ENCODE measurements at places on chromosomes 5 and 9.

GRCh38 chr5:51484326-51484725, 101.1 kb downstream of the ISL1 start:
- no peak for DNase-seq

GRCh38 chr9:36341936-36342577, 58.0 kb downstream of the RNF38 start:
- DNase-seq: no peak

DNA sequence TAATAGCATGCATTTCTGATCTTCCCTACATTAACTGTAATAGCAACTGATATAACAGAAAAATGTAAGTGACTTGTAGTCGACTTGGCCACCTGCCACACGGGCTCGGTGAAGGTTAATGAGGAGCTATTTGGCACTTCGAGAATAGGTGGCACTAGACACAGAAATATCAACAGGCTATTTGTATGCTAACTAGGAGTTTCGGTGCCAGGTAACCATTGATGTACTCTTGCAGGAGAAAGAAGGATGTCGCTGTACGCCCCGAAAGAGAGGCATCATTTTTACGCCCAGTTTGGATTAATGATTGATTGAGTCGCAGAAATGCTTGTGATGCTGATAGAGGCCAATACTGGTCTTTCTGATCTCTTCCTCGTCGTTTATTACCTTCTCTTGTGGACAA, 516 bp upstream of the DMRT2 start:
- no peak for DNase-seq

- no peak for DNase-seq
These were observed 34.1 kb downstream of the SIL1 start for GRCh38 chr5:139164020-139164419.

- no peak for DNase-seq
These were observed 14.8 kb upstream of the PRRC2B start for GRCh38 chr9:131379056-131379455.

- no peak for DNase-seq
These were observed 4.5 kb upstream of the HMCN2 start for GRCh38 chr9:130260816-130261765.

All from stimulated activated CD8-positive, alpha-beta memory T cell treated with anti-CD3 and anti-CD28 coated beads, Interleukin-7, amount 100 ng/mL, for 4 hours (primary cell).